WTC11 (cell line): ENCODE measurements at places on chromosomes 5 and 9. TPM values are rescaled to one million over a fixed set of nuclear protein-coding genes. Genes with fewer than 3 reads are reported as not detected.

DNA sequence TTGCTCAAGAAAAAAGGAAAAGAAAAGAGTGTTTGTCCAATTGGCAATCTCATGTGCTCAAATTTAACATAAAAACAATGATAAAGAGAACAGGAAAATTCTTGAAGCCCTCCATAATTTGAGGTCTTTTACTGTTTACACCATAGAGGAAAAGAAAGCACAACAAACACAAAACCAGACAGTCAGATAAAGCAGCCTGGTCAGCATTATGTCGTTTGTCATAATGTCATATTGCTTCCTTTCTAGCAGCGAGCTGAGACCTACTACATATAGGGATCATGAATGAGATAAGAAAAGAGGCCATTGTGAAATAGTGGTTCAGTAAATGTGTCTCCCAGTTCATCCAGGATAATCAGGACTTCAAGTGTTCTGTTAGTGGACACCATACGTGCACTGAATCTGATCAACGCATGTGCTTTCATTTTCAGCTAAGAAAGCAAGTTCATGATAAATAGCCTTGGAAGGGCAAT lies 64.7 kb upstream of the SELENOP start:
- DNase-seq = no peak

Gene SLC6A18
- total RNA-seq = not detected in 3 replicates

Gene SH2D3C
- total RNA-seq = 3.3 to 5.4 TPM (median 3.4 TPM) in 3 replicates

DNA sequence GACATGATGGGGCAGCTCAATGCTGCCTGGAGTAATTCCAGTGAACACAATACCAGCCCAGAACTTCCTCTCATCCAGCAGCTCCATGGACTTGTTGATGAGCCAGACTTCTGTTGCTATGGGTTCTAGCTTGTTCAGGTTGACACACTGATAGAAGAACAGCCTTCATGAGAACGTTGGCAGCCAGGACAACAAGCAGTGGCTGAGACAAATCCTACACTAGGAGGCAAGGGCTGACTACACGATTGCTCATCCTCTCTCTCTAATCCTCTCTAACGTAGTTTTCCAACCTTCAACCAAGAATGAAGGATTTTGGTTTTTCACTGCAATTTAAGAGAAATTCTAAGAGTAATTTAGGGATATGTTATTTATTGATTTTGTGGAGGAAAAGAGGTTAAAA lies 67.8 kb downstream of the NIPSNAP3B start:
- no peak for DNase-seq

Gene TMOD1
- 1.0 to 1.6 TPM (median 1.4 TPM) in 3 replicates for total RNA-seq

Gene PCDHB14
- 2.6 to 3.5 TPM (median 2.8 TPM) in 3 replicates for total RNA-seq
